AG09309 (cell line): ENCODE measurements at places on chromosomes 16 and 17.

DNA sequence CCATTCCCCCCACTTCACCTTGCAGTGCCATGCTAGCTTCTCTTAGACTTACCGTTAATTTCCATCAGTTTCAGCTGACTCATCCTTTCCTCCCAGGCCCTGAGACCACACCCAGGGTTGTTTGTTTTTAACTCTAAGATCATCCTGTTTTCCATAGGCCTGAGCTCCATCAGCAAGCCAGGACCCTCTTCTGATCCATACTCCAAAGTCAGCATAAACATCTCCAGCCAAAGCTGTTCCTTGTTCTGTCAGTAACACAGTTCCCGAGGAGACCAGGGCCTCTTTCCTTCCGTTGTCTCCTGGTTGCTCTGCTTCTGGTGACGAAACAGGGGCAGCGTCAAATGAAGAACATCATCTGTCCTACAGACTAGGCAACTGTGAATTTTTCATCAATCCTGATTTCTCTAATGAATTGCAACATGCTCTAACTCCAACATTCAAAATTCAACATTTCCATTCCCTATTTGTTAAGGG, 83.8 kb upstream of the HNF1B start:
- no peak for DNase-seq

DNA sequence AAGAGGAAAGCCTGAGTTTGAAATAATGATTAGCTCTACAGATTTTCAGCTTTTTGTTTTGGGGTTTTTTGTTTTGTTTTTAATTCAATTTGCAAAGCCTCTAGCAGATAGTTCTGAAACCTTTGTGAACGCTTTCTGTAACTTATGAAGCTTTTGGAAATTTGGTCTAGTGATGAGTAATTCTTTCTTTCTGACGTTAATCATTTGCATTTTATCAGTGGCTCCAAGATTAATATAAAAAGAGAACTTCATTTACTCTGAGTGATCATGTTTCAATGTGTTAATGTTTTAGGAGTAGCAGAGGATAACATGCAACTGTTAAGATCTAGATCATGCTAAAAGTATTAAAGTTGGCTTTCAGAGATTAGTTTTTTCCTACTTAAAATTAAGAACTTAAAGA, 160.3 kb upstream of the TBX2 start:
- DNase-seq = no peak

GRCh38 chr17:2804912-2805311, 8.7 kb downstream of the RAP1GAP2 start:
- no peak for DNase-seq

DNA sequence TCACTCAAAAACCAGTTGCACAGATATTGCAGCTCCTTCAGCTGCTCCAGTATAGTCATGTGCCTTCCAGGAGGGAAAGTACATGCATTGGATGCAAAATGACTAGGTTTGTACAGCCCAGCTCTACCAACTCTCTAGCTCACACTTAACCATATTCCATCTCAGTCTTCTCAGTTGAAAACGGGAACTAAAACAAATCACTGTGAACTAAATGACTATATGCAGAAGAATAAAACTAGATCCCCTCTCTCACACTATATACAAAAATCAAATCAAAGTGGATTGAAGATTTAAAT, 24.9 kb downstream of the DCUN1D3 start:
- no peak for DNase-seq

GRCh38 chr17:74951065-74951464, 15.4 kb downstream of the OTOP3 start:
- DNase-seq = no peak

- DNase-seq = no peak
These were observed 169.8 kb downstream of the LAT start for GRCh38 chr16:29154676-29155121.

- DNase-seq = no peak
These were observed 1.3 kb downstream of the HID1 start for GRCh38 chr17:74971069-74971841.

GRCh38 chr17:43388359-43389045, 10.3 kb upstream of the ARL4D start:
- peak; percentile 81 for DNase-seq

- DNase-seq = peak; percentile 90
These were observed 11.6 kb upstream of the MARCHF10 start for GRCh38 chr17:62819511-62820221.

DNA sequence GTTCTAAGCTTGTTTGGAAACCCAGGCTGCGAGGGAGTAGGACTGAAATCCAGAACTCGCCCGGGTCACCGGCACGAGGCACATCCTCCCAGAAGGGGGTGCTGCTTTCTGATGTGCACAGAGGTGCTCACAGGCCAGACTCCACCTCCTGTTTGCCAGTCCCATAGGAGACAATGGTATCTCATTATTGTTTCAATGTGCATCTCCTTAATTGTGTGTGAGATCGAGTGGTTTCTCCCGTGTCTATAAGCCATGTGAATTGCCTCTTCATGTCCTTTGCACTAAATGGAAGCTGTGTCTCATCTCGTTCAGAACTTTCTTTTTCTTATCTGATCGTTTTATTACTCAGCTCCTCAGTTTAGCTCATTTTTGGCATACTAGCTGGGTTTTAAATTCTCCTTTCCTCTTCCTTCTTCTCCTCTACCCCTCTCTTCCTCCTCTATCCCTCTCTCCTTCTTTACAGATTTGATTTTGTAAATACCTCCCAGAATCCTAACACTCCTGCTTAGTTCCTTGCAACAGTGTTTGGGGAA, 32.1 kb upstream of the PRKCB start:
- no peak for DNase-seq

- no peak for DNase-seq
These were observed 17.0 kb downstream of the PRCD start for GRCh38 chr17:76556765-76557367.

GRCh38 chr16:83550183-83550569, 257.6 kb upstream of the HSBP1 start:
- no peak for DNase-seq

GRCh38 chr17:44599298-44600175, 42.3 kb downstream of the FZD2 start:
- peak; percentile 78 for DNase-seq

GRCh38 chr16:72829846-72830775, 217.8 kb downstream of the ZFHX3 start:
- no peak for DNase-seq

DNA sequence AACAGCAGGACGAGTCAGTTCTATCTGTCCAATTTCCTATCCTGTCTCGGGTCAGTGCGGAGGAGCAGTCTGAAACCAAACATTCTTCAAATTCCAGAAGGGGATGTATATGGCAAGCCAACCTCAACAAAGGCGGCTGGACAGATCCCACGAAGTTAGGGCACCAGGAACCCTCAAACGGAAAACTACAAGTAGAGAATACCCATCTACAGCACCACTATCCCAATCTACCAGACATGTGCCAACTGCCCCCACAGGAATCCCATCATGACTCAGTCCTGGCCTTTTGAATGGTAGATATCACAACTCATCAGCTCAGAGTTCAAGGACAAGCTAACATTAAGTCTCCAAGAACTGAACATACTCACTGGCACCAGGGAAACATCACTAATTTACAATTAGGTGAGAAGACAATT, 2.3 kb downstream of the NAT9 start:
- DNase-seq = no peak

GRCh38 chr17:64320613-64321553, 57.8 kb upstream of the TEX2 start:
- DNase-seq = peak; percentile 38

- DNase-seq = no peak
These were observed 139.8 kb upstream of the GSE1 start for GRCh38 chr16:85473323-85473722.

DNA sequence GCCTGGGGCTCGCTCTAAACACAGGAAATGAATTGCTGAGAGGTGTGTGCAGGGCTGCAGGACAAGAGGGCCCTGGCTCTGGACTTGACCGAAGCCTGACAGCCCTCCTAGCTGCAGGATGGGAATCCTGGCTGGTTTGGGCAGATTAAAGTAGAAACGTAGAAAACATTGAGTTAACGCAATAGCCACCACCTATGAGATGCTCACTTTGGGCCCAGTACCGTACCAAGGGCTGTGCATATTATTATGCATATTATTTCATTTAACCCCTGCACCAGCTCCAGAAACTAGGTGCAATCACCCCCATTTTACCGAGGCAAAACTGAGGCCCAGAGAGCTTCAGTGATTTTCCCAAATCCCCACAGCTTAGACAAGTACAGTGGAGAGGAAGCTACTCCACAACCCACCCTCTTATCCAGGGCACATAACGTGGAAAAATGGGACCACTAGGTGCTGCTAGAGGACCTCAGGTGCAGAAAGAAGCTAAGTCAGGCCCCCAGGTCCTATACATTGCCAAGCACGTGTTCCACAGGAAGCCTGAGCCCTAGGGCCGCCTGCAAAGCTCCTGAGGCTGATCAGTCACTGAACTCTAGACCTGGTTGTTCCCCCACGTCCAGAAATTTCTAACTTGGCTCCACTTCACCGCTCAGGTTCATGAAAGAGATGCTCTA, 79.2 kb downstream of the MYH11 start:
- no peak for DNase-seq

DNA sequence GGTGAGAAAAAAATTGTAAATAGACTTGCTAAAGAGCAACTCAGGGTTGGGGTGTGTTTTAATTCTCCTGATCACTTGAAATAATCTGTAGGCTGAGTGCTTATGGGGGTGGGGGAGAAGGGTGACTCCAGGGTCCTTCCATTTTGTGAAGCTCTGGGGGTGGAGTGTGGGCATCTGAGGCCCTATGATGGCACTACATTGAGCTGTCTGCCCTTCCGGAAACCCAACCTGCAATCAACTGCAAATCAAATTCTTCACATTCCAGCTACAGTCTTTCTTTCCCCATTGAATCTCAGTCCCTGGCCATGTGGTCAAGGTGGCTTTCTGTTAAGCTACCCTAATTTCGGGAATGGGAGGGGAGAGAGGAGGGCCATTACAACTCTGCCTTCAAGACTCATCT, 6.0 kb upstream of the CDC6 start:
- DNase-seq = no peak

- DNase-seq = no peak
These were observed 309 bp downstream of the DNAH2 start for GRCh38 chr17:7717756-7718350.

DNA sequence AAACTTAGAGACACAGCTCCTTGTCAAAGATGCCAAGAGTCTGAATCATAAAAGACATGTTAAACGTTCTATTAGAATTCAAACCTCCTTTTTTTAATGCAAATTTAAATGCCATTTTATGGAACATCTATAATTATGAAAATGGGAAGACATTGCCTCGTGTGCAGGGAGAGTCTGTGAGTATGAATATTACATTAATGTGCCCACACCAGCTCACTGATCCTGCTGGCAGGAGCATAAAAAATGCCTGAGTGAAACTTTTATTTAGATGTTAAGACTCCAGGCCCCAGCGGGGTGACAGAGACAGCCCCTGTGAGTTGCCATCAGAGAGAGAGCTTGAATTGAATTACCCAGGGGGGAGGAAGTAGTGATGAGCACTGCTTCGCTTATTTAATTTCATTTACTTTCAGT, 84.8 kb downstream of the SNX11 start:
- no peak for DNase-seq

GRCh38 chr17:7716901-7717755, at the start of gene DNAH2:
Gene DNAH2 (plus strand): TSS chr17:7717744. CDS start chr17:7719735, 1,991 bp downstream.
- peak; percentile 52 for DNase-seq

GRCh38 chr16:569445-570254, at the start of gene PIGQ:
Gene PIGQ (plus strand): TSS chr16:569968. CDS start chr16:574075, 4,107 bp downstream.
- no peak for DNase-seq

DNA sequence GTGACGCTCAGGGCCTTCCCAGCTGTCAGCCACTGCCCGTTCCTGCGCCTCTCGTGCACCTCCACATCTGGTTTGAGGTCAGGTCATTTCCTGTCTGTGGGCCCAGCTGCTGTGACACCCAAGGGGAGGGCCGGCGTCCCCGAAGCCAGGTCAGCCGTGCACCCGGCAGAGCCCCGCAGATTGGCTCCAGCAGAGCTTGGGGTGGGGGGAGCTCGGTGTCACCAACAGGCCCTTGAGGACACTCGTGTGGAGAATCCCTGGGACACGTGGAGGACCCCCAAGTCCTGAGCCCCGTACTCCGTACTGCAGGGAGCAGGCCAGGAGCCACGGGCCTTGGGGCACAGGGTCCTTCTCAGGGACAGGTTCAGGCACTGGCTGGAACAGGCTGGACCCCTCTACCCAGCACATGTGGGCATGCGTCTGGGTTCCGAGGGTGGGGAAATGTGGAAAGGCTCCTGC, 4.8 kb downstream of the SPATA2L start:
- DNase-seq = no peak

- peak; percentile 11 for DNase-seq
These were observed 6.8 kb upstream of the ITGAD start for GRCh38 chr16:31386157-31386984.

GRCh38 chr16:48946686-48947370, 334.8 kb downstream of the CBLN1 start:
- no peak for DNase-seq

DNA sequence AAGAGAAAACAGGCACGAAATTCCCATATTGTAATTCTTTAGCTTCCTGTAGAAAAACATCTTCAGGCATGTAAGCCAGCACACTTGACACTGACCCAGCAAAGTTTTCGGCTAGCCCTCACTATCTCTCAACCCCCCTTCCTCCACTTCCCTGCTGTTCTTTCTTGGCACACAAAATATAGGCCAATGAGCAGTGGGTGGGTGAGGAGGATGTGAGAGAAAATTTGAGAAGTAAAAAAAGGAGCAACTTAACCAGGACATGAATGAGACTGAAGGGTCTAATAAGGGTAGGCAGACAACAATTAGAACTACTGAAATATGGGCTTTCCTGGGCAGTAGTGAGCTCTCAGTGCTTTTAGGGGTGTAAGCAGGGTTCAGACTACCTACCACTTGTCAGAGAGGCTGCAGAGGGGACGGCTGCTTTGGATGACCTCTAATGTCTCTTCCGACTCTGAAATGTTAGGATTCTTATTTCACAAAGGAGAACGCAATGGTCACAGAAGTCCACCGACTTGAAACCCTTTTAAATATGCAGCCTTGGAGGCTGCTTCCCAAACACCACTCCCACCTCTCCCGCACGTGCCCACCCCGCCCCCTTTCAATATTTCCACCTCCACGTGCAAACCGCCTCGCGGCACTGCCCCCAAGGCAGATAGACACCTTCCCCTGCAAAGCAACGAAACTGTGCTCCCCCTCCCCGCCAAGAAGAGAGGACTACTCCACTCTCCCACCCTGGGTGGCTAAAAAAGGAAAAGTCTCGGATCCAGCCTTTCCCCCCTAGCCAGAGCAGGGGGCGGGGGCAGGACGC, 889 bp downstream of the MBTD1 start:
- no peak for DNase-seq

GRCh38 chr16:77043076-77043475, 147.9 kb upstream of the MON1B start:
- no peak for DNase-seq
